H1 (cell line): ENCODE measurements at places on chromosomes 3 and 15.
A peak's percentile ranks its signal among the peaks of the same experiment; 100 is the strongest.

DNA sequence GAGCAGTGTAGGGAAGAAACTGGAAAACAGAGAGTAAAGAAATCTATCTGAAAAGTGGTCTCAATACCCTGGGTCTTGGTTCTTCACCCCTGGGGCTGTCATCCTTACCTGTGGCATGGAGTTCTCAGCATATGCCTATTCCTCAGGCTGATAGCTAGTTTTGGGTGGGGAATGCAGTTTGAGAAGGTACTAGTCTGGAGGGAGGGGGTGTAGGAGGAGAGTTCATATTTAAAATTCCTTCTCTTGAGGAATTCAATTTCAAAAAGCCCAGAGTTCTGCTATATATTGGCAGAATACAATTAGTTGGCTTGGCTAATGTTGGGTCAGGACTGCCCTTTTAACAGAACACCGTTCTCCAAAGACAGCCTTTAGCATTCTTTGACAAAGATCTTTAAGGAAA, 82.9 kb upstream of the NPHP3 start:
- no peak for DNase-seq

GRCh38 chr3:112633191-112633590, 7.8 kb downstream of the CCDC80 start:
- DNase-seq: no peak

DNA sequence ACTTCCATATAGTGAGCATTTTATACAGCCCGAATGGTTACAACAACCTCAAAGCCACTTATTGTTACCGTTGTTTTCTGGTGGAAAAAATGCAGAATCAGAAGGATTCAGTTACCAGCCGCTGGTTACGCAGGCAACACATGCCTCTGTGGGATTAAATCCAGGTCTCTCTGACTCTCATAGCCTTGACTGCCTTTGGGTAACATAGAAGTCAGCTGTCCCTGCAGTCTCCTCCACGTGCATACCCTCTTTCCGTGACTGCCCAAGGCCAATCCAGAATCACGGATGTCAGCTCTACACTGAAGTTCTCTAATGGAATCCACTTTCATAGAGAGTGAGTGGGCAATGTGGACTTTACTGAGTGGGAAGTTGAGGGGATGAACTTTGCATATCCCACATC, 189.5 kb upstream of the DNAJC19 start:
- no peak for DNase-seq

- no peak for DNase-seq
Observed at GRCh38 chr15:87816016-87816415, 440.5 kb downstream of the NTRK3 start.

GRCh38 chr3:56468184-56469106, at the start of gene ERC2:
TSS of gene ERC2 (minus strand) at chr3:56468467.
- peak; percentile 75 for DNase-seq

DNA sequence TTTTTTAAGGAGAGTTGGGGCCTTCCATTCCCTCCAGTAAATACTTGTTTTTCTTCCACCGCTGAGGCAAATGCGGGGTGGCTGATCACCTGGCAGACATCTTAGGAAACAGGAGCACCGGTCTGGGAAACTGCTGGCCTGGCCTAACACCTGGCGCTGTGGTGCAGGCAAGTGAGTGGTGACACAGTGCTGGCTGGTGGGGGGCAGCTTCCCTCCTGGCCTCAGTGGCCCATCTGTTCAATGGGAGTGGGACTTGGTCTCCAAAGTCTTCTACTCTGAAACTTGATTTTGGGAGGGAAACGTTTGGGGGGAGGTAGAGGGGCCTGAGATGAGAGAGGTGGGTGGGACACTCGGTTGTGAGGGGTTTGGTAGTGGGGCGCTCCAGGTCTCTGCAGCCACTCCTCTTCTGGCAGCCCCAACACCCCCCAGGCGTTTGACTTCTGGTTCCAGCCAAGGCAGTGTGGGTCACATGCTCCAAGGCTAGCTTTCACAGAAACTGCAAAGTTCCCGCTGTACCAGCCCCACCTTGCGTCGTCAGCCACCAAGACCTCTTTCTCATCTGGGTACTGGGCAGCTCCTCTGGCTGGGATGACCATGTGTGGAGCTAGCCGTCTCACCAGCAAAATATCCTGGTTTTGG, 4.7 kb downstream of the GHRL start:
- DNase-seq: no peak

GRCh38 chr3:196357905-196358304, 19.7 kb upstream of the TM4SF19 start:
- no peak for DNase-seq

- no peak for DNase-seq
Observed at GRCh38 chr15:88220443-88221335, 35.9 kb downstream of the NTRK3 start.

DNA sequence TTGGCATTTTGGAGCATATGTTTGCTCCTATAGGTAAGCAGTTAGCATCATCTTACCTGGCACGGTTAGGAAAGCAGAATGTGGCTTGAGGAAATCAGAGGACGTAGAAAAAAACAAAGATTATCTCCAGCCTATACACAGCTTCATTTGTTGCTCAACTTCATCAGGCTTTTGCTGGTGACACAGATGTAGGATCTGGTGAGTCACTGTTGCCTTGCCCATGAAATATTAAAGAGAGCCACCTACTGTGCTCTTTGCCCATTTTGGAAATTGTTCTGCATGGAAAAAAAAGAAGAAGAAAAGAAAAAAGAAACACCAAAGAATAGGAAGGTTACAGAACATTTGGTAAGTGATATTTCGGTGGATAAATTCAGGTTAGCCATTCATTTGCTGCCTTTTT, 3.8 kb downstream of the IL1RAP start:
- no peak for DNase-seq

GRCh38 chr3:31981206-31982181, at the start of the genes OSBPL10 and ZNF860:
TSS of gene OSBPL10 (minus strand) at chr3:31981262. CDS start at chr3:31981179, 83 bp downstream.
TSS of gene ZNF860 (plus strand) at chr3:31981750. CDS start at chr3:31989080, 7,330 bp downstream.
- peak; percentile 87 for DNase-seq

DNA sequence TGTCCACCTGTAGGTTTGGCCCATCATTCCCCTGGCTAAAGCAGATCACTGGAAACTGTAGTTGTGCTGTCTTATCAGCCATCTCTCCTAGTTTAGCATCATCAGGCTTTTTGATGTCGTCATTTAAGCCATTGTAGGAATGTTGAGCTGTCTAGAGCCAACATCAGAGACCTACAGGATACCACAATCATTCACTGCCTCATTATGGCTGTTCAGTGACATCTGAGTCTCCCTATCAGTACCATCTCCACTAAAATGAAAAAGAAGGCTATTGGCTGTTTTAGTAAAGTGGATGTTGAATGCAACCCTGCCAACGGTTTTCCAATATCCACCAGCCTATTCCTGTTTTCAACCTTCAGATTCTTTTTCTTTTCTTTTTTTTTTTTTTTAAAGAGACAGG, 29.2 kb downstream of the RLBP1 start:
- DNase-seq: no peak

DNA sequence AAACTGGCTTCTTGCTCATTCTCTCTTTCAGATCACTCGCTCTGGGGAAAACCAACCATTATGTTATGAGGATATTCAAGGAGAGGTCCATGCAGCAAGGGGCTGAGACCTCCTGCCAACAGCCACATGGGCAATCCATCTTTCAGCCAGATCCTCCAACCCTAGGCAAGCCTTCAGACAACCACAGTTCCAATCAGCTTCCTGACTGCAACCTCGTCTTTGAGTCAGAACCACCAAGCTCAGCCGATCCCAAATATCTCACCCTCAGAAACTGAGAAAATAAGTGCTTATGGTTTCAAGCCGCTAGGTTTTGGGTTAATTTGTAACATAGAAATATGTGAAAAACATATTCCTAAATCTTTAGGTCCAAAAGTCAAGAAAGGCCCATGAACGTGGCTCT, 10.3 kb downstream of the LDHAL6B start:
- DNase-seq: no peak
